Activated naive CD4-positive, alpha-beta T cell treated with Interleukin-2 at 50 U/mL for 16 hours (primary cell): ENCODE measurements at places on chromosomes 6 and 20.

DNA sequence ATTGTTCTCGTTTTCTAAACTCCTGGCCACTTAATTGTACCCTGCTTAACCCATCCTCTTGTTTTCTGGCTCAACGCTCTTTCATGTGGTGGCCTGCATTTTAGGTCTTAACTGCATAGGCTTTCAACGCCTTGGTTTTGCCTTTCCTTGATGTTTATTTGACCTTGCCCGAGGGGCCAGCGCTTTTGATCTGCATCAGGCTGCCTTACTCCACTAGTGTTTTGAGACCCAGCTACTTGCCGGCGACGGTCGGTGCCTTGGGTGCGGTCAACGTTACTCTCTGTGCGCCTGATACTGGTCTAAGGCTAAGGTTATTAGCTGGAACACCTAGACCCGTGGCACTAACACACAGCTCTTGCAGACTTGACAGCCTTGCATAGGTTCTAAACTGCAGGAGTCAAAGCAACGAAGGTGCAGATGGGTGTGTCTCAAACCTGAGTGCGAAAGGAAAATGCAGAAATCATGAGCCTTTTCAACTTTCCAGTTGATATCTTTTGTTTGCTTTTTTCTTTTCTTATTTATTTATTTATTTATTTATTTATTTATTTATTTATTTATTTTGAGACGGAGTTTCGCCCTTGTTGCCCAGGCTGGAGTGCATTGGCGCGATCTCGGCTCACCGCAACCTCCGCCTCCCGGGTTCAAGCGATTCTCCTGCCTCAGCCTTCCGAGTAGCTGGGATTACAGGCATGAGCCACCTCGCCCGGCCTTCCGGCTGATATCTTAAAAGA lies 138.8 kb downstream of the HFE start:
- DNase-seq = no peak

GRCh38 chr6:43931201-43931600 lies 161.2 kb downstream of the VEGFA start:
- no peak for DNase-seq

GRCh38 chr6:168815229-168815628 lies 374.2 kb downstream of the SMOC2 start:
- DNase-seq = no peak

- DNase-seq = no peak
Measured at GRCh38 chr6:116938305-116938704, 61.3 kb downstream of the RFX6 start.

- no peak for DNase-seq
Measured at GRCh38 chr20:38315290-38315966, 11.5 kb downstream of the BPI start.

DNA sequence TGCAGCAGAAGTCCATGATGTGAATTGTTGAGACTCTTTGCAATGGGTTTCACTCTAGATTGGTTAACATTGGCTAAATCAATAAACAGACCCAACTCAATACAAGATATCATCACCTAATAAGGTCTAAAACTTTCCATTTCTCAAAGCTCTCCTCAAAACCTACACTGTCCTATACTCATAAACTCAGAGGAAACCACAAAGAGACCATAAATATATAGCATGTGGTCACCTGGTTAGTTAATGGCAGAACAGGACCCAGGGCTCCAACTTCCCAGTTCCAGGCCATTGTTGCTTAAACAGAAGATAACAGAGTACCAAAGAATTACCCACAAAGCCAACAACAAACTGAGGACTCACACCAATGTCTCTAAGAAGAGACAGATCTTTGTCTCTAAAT lies 12.0 kb downstream of the RTN4IP1 start:
- no peak for DNase-seq

GRCh38 chr6:158073776-158074175 lies 92.1 kb downstream of the SYNJ2 start:
- DNase-seq = no peak

DNA sequence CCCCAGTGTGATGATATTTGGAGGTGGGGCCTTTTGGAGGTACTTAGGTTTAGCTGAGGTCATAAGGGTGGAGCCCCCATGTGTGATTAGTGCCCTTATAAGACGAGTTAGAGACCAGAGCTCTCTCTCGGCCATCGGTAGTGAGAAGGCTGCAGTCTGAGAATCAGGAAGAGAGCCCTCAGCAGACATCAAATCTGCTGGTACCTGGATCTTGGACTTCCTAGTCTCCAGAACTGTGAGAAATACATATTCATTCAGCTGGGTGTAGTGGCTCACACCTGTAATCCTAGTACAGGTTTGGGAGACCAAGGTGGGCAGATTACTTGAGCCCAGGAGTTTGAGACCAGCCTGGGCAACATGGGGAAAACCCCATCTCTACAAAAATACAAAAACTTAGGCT lies 48.7 kb upstream of the DDR1 start:
- no peak for DNase-seq

DNA sequence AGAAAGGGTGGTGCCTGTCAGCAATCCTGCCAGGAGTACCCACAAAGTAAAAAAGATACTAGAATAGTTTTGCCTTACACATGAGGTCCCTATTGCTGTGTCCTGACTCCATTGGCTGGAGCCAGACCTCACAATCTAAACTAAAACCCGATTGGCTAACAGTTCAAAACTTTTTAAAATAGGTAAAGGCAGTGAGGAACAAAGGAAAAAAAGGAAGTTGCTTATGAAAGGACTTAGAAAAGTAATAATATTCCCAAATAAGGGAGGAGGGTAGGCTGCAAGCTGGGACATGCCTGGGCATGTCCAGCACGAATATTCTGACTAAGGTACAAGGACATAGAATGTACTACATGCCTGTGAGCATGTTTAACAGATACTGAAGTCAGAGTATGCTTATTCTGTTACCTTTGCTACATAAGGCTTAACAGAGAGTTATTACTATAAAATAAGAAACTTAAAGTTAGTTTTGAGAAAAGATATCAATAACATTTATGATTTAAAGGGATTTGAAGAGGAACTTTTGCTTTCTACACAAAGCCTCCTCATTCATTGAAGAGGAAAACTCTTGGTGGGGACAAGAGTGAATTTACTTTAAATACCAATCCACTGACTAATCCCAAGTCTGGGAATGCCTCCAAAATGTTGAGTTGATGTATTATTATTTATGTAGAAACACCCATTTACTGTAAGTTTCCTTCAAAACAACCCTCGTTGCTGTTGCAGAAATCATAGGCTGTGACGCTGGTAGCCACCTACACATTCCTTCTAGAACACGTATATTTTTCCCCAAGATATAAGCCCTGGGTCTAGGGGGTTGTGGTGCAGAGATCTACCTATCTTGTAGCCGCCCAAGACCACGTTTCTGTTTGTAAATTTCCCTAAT lies 8.2 kb upstream of the MTHFD1L start:
- no peak for DNase-seq

GRCh38 chr20:39338469-39339376 lies 376.6 kb downstream of the DHX35 start:
- no peak for DNase-seq

DNA sequence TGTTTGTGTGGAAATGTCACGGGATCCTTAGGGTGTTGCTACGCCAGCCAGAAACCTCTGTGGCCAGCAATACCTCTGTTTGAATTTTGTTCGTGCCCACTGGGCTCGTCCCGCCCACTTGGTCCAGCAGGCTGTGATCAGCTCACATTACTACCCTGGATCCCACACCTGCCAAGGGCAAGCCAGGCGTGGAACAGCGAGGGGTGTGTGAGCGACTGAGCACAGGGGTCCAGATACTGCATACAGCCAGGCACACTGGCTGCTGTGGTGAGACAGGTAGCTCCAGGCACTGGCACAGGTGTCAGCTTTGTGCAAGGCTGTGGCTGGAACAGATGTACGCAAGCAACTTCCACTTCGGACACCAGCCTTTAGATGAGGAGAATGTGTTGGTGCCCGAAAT lies 718.9 kb downstream of the EPHA7 start:
- DNase-seq = no peak

GRCh38 chr20:35511814-35512420 lies 17.5 kb downstream of the C20orf173 start:
- DNase-seq = no peak

GRCh38 chr6:10478187-10479040 lies 42.7 kb upstream of the GCNT2 start:
- no peak for DNase-seq

DNA sequence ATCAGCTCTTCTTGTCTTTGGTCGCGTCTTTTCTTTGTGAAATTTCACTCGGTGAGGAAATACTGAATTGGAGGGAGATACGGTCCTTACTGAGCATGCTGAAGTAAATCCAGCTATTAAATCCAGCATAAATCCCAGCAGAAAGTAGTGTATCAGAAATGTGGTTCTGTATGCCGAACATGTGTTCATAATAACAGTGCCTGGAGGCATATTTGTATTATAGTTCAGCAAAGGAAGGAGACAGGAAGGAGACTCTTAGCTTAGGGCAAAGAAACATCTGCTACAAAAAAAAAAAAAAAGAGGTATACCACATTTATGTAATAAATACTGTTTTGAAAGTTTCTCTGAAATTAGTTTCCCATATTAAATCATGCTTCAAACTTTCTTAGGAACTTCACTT lies 211.8 kb downstream of the PLCB4 start:
- no peak for DNase-seq

DNA sequence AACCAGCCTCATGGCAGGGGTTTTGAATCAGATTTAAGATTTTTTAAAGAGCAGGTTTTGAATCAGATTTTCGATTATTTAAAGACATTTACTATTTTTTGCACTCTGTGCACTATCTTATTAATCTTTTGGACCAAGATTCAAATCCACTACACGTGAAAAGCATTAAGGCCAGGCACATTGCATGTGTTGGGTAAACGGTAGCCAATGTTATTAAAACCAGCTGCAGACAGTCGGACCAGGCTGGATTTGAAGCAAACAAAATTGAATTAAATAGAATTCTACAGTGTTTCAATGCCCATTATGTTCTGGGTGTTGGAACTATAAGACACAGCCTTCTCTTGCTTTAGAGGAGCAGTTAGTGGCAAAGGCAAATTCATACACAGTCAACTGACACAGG lies 7.7 kb downstream of the HLA-DOA start:
- DNase-seq = no peak

DNA sequence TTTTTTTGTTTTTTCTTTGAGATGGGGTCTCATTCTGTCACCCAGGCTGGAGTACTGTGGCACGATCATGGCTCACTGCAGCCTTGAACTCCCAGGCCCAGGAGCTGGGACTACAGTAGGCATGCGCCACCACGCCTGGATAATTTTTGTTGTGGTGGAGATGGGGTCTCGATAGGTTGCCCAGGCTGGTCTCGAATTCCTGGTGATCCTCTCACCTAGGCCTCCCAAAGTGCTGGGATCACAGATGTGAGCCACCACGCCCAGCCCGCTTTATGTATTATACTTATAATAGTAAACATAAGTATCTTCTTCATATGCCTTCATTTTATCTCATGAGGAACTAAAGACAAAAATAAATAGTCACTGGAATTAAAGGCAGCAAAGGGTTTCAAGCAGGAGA lies 63.5 kb downstream of the GINS1 start:
- no peak for DNase-seq

DNA sequence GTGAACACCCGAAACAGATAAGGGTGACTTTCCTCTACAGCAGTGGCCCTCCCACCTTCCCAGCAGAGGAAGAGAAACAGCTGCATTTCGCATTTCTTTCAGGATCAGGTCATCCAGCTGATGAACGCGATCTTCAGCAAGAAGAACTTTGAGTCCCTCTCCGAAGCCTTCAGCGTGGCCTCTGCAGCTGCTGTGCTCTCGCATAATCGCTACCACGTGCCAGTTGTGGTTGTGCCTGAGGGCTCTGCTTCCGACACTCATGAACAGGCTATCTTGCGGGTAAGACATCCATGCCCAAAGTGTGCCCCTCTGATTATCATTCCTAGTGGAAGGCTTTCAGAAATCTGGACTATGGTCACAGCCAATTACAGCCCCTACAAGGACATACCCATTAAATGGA lies 27.8 kb upstream of the MROH8 start:
- DNase-seq = no peak

DNA sequence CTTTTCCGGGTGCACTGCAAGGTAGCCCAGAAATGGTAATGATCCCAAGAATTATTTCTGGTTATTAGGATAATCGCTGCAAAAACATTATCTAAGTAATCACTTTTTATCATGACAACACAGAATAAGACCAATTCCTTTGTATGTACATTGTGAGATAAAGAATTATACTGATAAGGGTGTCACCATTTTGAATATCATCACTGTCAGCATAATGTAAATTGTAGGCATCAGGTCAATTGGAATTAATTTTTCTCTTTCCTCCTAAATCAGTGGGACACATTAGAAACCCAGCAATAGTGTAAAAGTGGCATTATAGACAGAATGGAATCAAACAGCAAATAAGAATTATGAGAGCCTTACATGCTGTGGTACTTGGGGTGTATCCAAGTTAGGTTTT lies 183.1 kb upstream of the SCGN start:
- DNase-seq = no peak

DNA sequence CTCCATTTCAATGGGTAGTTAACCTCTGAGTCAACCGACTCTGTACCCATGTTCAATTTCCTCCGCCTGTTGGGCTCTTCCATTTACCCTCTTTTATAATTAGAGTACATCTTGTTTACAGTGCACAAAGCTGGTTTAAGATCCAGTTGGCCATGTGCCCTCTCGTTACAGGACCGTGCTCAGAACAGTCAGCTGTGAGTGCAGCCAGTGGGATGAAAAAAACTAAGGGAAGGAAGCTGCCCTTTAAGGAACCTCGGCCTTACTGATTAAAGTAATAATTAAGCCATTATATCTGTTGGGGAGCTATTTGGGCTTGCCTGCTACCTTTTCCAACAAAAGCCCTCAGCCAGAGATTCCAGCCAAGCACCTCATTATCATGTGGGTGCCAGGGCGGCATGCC lies 68.8 kb downstream of the TMEM170B start:
- DNase-seq = no peak

GRCh38 chr20:20188647-20189046 lies 136.3 kb downstream of the CFAP61 start:
- no peak for DNase-seq

- DNase-seq = no peak
Measured at GRCh38 chr20:58440021-58440767, 51.2 kb downstream of the VAPB start.

DNA sequence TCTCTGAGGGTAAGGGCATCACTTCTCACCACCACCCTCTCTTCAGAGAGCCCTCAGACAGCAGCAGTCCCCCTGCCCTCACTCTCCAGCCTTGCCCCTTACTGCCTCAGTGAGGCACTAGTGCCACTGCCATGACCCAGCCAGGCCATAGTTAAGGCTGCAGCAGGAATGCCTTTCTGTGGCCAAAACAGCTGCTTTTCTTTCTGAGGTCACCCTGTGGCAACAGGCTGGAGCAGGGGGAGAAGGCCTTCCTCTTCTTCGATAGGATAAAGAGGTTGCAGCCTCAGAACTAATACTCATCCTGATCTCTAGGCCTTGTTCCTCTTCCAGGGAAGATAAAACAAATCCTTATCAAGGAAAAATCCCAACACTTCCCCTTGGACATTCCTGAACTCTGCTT lies 56.8 kb upstream of the ECI2 start:
- no peak for DNase-seq

DNA sequence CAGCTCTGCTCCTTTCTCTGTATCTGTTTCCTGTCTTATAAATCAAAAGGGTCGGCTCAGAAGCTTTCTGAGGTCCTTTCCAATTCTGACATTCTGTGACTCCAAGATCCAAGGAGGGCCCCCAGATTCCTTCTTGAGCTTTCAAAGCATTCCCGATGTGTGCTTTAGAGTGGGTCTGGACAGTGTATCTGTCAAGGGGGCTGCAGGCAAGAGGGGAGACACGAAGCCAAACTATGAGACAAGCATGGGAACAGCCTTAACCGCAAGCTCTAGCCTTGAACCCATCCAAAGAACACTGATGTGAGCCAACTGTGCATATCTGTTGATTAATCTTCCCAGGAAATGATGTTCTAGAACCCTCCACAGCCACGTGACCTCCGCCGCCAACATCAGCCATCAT lies 73.8 kb downstream of the TSHZ2 start:
- no peak for DNase-seq
